ENCODE measurements at places on chromosomes 2 and 18. TPM values are rescaled to one million over a fixed set of nuclear protein-coding genes. Genes with fewer than 3 reads are reported as not detected.

DNA sequence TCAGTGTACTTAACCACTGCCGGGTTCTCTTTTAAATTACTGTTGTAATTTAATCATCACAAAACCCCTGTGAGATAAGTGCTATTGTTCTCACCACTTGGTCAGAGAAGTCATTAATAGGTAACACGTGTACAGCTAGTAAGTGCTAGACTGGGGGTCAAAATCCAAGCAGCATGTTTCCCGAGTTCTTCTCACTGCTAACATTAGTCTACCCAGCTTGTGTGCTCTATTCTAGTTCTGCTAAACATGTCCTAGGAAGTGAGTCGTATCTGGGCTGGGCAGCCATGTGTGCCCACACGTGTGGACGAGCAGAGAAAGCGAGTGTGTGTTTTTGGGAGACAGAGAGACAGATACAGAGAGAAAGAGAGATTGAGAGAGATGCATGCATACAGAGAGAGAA is 94.1 kb downstream of the BIN1 start:
- DNase-seq = no peak

DNA sequence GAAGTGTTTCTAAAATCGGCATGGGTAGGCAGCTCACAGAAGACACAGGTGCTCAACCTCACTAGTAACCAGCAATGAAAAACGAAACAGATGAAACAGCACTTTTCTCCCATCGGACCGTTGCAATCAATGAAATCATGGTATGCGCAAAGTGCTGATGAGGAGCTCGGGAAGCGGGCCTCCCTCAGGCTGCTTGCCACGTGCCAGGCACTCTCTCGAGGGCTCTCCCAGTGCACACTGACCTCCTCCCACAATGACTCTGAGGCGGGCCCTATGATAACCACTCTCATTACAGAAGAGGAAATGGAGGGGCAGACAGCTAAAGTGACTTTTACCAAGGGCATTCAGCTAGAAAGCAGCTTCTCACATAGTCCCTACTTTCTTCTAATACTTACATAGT is 3.8 kb upstream of the ANKRD23 start:
- DNase-seq = no peak

DNA sequence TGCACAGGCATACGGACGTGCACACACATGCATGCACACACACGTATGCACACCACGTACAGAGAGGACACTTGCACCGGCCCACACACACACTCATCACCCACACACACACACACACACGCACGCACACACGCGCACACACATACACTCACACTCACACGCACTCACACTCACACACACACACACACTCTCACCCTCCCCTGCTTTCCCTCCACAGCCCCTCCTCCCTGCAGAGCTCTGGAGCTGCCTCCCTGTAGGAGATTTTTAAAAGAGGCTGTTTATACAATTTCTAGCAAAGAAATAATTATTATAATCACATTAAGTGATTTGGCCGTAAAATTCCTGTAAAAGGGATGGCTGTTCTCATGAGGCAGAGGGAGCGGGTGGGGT is 36.5 kb upstream of the SNED1 start:
- no peak for DNase-seq

- no peak for DNase-seq
These were observed 43.8 kb upstream of the ASAP2 start for GRCh38 chr2:9162841-9163240.

GRCh38 chr2:53448591-53448990 is 319.0 kb upstream of the CHAC2 start:
- no peak for DNase-seq

DNA sequence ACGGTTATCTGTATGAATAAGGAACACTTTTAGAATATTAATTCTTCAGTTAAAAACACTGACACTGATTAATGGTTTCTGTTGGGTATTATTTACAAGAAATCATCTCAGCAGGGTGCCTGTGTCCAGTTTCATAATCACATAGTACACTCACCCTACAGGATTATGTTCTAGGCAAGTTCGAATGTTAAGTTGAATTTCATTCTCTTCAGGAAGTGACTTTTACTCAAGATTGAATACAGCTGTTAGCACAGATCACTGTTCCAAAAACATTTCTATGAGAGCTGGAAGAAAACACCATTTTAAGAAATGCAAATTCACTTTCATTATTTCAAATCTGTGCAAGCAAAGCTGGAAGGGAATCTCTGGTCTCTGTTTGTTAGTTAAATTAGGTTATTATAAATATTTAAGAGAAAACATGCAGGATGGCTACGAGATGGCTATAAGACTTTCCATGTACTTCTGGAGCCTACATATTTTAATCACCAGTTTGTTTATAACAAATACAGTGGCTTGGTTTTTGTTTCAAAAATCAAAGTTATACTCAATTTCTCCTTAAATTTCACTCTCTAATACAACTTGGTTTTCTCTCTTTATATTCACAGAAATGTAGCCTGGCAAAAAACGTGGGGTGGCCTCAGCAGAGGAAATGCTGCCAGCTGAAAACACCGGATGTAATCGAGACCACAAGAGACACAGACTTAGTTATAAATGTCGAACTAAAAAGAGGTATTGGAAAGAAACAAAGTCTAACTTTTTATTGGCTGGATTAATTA is 65.8 kb downstream of the RBMS1 start:
- DNase-seq = no peak

GRCh38 chr18:2442726-2443275 is 128.5 kb downstream of the METTL4 start:
- DNase-seq = no peak

DNA sequence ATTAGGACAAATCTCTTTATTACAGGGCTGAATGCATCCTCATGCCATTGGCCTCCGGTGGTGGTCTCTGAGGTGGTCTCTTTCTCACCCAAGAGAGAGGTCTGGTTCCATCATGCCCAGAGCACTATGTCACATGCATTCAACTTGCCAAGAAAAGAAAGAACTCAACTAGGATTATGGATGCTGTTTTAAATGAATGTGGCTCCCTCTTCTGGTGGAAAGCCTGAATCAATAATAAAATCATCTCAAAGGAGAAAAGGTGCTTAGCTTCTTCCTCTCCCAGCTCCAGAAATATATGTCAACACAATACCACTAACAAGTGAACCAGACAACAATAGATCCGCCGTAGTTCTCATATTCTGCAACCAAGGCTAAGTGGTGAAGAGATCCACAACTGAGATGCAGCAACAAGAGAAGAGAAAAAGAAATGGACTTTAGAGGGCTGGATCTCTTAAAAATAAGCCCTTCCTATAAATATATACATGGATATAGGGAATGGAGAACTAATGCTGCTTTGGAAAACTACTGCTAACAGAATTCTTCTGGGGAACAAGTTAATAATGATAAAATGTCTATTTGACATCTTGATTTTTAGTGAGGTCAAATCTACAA is 396.8 kb downstream of the NCKAP5 start:
- no peak for DNase-seq

DNA sequence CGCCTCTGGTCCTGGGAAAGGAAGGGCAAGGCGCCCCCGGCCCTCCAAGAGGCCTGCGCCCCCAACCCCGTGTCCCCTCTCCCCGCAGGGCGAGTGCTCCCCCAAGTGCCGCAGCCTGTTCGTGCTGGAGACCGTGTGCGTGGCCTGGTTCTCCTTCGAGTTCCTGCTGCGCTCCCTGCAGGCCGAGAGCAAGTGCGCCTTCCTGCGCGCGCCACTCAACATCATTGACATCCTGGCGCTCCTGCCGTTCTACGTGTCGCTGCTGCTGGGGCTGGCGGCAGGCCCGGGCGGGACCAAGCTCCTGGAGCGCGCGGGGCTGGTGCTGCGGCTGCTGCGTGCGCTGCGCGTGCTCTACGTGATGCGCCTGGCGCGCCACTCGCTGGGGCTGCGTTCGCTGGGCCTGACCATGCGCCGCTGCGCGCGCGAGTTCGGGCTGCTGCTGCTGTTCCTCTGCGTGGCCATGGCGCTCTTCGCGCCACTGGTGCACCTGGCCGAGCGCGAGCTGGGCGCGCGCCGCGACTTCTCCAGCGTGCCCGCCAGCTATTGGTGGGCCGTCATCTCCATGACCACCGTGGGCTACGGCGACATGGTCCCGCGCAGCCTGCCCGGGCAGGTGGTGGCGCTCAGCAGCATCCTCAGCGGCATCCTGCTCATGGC is 52.4 kb downstream of the SLC66A2 start:
- DNase-seq = peak; percentile 65

DNA sequence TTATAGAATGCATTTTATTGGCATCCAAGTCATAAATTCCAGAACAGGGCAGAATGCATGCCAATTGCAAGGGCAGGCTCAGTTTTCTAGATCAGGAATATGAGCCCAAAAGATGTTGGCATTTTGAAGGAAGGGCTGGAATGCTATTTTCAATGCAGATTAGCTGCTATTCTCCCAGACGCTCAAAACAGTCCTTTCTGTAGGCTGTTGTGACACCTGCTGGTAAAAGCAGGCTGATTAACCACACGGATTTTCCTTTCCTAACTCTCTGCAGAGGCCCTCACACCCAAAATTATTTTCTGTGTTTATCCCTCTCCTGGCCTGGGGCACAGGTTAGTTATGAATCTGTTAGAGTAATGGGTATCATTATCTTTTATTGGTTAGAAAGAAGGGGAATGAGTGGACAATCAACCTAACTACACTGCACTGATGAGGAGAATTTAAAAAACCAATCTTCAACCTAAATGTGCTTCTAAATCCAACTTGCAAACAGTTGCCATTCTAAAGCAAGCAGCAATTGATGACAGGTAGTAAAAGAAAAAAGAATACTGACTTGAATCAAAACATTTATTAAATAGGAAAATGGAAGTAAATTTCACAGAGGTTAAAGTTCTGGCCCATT is 94.0 kb downstream of the PLA2R1 start:
- DNase-seq = no peak

DNA sequence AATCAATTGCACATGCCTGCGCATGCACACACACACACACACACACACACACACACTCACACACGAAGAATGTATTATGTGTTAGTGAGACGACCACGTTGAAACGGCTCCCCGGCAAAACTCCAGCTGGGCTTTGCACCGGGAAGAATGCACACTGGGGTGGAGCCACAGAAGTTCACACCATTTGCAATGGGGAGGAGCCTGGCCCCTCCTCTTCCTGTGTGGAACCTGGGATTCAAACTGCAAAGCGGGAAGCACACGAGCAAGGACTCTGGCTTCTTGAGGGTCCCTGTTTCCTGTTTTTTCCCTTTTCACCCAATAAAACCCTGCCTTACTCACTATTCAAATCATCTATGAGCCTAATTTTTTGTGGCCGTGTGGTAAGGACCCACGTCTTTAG is 304.0 kb upstream of the TMEFF2 start:
- DNase-seq = no peak

DNA sequence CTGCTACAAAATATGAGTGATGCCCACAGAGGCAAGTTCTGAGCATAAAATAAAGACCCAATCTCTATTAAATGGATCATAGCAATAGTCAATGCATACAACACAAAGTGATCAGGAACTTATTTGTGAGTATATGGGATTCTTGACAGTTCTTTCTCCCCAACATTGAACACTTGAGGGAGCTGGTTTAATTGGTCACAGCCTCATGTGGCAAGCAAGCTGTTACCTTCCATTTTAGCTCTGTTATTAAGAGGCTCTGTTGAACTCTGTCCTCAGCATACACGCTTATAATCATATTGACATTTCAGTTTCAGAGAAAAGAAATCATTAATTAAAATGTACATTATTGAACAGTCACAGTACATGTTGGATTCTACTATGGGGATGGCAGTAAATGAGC is 37.6 kb upstream of the PAX3 start:
- no peak for DNase-seq

DNA sequence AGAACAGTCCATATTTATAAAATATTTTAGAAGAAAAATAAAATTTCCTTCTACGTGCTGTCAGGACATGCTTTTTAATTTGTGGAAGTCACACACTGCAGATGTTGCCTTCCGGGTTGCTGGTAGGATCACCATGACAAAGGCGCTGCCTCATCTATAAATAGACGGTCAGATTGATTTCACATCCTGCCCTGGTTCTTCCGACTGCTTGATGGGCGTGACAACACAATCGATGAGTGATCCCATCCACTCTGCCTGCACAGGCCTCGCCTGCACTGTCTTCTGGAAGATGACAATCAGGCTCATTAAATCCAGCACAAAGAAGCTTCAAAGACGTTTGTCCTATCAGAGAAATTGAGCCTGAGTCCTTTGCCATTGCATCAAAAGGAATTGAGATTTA is 318.9 kb upstream of the TRIB2 start:
- no peak for DNase-seq

- no peak for DNase-seq
These were observed 50.6 kb downstream of the THNSL2 start for GRCh38 chr2:88220718-88221117.

- no peak for DNase-seq
These were observed 12.3 kb downstream of the NCKAP1 start for GRCh38 chr2:183025993-183026392.

DNA sequence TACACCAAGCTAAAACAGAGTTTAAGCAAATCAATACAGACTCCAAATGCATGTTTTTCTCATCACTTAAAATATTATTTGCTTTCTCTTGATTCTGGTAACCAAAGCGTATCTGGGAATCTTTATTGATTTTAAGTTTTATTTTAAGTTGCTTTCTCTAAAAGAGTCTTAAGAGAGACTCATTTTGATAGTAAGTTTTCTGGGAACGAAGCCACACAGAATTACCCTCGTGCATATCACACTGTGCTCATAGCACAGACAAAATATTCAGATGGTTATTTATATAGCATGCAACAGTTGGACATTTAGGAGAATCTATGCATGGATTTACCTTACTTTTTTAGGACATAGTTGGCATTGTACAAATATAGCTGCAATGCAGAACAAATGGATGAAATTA is 597.5 kb upstream of the NRXN1 start:
- DNase-seq = no peak

DNA sequence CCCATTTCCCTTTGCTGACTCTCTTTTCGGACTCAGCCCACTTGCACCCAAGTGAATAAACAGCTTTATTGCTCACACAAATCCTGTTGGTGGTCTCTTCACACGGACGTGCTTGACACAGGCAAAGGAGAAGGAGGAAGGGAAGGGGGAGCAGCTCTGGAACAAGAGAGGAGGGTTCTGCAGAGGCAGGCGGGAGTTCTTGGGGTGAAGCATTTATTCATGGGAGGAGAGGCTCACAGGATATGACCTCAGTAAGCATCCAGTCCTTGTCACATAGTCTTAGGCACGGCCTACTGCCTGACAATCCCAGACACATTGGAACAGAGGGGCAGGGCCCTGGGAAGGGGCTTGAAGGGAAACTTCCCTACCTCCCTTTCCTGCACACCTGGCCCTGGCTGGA is 171.7 kb upstream of the HS6ST1 start:
- no peak for DNase-seq

- no peak for DNase-seq
These were observed 74.5 kb downstream of the MDH1 start for GRCh38 chr2:63663013-63663864.

- no peak for DNase-seq
These were observed 224.0 kb upstream of the TANK start for GRCh38 chr2:160936044-160936806.

- no peak for DNase-seq
These were observed 807.0 kb downstream of the SLC4A3 start for GRCh38 chr2:220434385-220434784.

GRCh38 chr2:3839476-3839875 is 136.1 kb downstream of the DCDC2C start:
- DNase-seq = no peak

The TRIB2 gene
- total RNA-seq = 33.4 TPM

The FSHR gene
- total RNA-seq = 0.14 TPM

The ABCG5 gene
- total RNA-seq = not detected

The CFC1 gene
- not detected for total RNA-seq

The MAP4K3 gene
- total RNA-seq = 32.3 TPM

The IMP4 gene
- total RNA-seq = 63.7 TPM

The TUBA4B gene
- not detected for total RNA-seq

The OTOF gene
- 0.08 TPM for total RNA-seq

Measured in Right ventricle myocardium inferior (tissue), 1 donor.